Stimulated activated CD4-positive, alpha-beta T cell treated with anti-CD3 and anti-CD28 coated beads, Interleukin-4, amount 100 ng/mL, for 24 hours (primary cell): ENCODE measurements at places on chromosomes 16 and 17.

- DNase-seq = peak; percentile 93
These were observed at the start of gene ZNHIT3 for GRCh38 chr17:36486204-36487194. Gene ZNHIT3, plus strand, starts transcription at chr17:36486681. Its CDS starts 19 bp downstream, at chr17:36486700.

GRCh38 chr16:66474750-66475199 is 47.7 kb downstream of the BEAN1 start:
- peak; percentile 68 for DNase-seq

DNA sequence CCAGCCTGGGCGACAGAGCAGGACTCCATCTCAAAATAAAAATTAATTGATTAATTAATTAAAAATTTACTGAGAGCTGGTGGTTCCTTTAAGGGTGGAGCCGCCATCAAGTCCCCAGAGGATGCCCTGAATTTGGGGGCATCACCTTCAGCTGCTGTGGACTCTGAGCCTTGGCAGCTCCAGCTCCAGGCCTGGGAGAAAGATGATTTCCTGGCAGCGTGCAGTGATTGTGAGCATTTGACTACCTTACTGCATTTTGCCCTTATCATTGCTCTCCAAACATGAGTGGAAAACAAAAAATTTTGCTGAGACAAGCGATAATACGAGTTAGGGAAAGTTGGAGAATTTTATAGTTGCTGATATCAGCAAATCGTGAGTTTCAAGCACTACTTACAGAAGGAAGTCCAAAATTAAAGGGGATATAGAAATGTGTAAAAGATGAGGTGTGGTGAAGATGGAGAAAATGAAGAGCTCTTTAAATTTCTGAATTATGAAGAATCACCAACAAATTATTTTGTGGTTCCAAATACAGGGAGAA is 2.6 kb upstream of the ITGAD start:
- DNase-seq = no peak

GRCh38 chr17:28087743-28088142 is 45.3 kb downstream of the NLK start:
- no peak for DNase-seq

DNA sequence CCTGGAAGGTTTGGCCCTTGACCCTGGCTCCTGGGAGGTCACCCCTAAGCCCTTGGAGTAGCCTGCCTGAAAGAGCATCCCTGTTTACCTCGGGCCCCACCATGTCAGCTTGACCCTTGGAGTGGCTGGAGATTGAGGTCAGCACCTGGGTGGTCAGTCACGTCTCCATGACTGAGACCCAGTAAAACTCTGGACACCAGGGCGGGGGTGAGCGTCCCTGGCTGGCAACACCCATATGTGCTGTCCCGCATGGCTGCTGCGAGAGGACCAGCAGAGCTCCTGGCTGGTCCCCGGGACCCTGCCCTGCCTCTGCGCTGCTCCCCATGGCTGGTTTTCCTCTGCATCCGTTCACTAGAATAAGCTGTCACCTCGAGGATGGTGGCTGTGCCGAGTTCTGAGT is 91.2 kb downstream of the RBFOX3 start:
- DNase-seq = no peak

GRCh38 chr16:88384222-88385111 is 1.7 kb downstream of the ZNF469 start:
- no peak for DNase-seq

DNA sequence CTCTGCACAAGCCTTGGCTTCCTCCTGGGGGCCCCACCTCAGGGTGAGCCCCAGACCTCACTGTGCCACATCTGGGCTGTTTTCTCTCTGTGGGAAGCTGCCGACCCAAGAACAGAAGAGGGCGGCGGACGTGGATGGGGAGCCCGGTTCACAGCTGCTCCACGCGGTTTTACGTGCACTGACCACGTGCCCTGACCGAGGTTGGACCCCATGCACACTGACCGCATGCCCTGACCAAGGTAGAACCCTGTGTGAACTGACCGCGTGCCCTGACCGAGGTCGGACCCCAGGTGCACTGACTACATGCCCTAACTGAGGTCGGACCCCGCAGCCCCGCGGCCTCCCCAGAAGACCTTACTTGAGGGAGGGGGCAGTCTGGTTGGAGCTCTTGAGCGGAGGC is 19.6 kb downstream of the CEP131 start:
- DNase-seq = no peak

- no peak for DNase-seq
These were observed 2.7 kb upstream of the PDE6G start for GRCh38 chr17:81659038-81659437.

DNA sequence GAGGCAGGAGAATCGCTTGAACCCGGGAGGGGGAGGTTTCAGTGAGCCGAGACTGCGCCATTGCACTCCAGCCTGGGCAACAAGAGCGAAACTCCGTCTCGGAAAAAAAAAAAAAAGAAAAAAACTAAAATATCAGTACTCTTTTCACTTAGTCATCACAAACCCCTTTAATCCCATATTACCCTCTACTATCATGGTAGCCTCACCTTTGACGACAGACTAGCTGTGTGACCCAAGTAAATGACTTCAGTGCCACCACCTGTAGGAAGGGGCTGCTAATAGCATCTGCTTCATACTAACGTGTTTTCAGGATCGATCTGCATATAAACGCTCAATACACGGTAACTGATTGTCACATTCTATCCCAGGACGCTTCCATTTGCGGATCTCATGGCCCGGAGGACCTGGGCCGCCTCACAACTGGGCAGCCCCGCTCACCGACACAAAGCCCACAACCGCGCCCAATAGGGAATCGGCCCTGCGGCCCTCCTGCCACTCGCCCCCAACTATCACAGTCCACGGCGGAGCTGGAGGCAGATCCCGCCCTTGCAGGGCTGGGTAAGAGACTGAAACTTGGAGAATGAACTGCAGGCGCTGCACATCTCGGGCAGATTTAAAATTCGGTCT is 1.1 kb upstream of the ZNF263 start:
- no peak for DNase-seq

GRCh38 chr16:85269165-85269564 is 156.9 kb upstream of the CIBAR2 start:
- DNase-seq = no peak

GRCh38 chr17:27540318-27541101 is 84.3 kb downstream of the KSR1 start:
- no peak for DNase-seq

GRCh38 chr16:48235556-48236136 is 8.5 kb upstream of the LONP2 start:
- DNase-seq = no peak

DNA sequence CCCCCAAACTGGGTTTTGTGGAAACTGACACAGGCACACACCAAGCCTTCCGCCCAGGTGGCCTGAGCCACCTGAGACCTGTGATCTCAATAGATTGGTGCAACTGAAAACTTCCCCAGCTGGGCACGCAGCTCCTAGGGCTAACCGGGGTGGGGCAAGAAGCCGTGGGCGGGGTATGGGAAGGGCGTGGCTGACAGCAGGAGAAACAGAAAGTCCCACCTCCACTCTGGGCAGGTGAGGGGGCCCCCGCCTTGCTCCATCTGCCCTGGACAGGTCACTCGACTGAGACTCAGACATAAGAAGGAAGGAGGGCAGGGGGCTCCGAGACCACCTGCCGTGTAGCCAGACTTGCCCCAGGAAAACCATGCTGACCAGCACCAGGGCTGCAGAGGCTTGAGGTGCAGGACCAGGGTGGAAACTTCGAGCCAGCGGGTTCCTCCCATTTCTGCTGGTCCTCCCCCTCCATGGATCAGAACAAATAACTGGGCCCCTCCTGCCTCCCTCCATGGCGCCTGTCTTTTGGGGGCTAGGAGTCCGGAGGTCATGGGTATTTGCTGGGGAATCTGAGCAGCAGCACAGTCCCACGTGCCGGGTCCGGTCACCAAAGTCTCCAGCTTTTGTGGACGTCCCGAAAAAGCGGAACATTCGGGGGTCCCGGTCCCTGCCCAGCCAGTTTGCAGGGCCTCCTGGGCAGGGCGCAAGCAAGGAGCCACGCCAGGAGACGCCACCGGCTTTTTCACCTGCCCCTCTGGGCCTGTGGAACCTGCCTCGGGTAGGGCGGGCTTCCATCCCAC is 1.3 kb downstream of the TIMP2 start:
- peak; percentile 45 for DNase-seq

- no peak for DNase-seq
These were observed 78.9 kb upstream of the GNG13 start for GRCh38 chr16:879461-879861.

DNA sequence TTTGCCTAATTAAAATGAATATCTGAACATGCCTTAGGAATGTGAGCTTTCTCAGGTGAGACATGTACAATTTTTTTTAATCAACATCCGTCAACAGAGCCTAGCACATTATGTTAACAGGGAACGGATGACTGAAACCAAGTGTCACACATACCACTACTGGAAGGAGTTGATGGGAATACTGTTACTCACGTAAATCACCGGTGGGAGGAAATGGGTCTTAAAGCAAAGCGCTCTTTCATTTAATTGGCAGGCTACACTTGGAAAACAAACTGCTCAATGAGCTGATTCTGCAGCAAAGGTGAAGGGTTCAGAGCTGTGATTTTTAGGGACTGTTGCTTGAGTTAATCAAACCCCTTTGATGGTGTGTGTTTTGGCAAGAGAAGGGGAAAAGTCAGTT is 4.8 kb downstream of the CPPED1 start:
- no peak for DNase-seq

GRCh38 chr17:60390186-60390585 is 1.7 kb downstream of the USP32 start:
- DNase-seq = no peak

GRCh38 chr16:11236461-11237254 is 19.3 kb downstream of the SOCS1 start:
- no peak for DNase-seq

DNA sequence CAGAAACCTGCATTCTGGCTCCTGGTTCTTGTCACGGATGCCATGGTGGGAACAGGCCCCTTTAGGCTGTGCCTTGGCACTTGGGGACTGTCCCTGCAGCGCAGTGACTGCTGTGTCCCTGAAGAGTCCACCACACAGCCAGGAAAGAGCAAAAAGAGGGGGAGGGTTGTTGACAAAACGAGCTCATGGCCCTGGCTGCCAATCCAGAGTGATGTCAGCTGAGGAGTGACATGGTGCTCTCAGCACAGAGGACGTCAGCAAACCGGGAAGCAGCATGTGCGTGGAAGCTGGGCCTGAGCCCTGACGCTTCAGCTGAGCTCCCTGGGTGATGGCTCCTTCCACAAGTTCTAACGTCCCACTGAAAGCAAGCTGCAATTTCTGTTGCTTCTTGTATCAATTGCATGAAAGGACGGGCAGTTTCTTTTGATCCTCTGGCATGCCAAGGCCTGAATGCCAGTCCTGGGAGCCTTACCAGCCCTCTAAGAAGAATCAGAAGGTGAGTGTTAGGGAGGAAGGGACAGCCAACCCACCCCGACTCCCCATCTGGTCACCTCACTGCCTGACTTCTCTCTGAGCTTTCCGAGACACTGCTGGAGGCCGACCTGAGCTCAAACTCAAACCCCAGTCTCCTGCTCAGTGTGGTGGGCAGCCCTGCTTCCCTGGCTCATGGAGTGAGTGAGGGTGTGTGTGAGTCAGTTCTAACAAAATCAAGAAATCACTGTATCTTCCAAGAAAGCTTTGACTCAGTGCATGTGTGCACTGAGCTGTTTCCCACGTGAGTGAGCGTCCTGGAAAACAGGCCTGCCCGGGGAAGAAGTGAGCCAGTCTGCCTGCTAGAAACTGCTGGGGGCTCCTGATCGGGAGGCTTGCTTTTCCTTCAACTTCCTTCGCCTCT is 14.7 kb upstream of the WNT3 start:
- DNase-seq = no peak
